HL-60 (cell line): ENCODE measurements at places on chromosomes 13 and 19.

DNA sequence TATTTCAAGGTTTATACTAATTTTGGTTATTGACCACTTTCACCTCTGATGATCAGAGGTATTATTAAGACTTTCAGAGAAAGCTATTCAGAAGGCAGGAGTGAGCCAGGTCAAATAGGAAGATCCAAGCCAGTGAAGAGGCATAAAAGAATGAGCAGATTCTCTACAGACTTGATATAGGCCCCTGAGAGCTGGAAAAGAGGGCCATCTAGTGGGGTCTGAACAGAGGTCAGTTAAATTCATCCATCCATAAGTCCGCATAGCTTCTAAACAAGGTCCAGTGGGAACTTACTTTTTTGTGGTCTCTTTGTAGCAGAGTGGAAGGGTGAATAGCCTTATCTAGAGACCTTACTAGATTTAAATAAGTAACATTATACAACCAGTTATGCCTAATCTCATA is 126.6 kb upstream of the UFM1 start:
- DNase-seq: no peak

DNA sequence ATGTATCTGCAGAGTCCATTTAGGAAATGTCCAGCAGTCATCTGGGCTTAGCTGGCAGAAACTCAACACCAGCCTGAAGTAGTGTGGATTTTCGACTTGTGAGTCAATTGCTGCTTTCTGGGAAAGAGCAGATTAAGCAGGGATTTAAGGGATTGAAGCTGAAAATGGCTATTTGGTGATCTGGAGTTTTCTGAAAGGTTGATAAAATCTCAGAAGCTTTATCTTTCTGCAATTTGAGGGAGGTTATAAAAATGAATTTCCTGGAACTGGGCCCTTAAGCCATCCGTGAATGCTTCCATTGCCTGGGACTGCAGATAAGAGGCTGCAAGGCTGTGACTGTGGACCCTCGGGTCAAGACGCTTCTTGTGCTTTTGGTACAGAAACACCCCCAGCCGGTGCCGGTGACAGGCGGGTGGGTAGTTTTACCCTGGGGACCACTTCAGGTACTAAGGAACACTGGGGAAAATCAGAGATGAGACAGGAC is 61.5 kb downstream of the COL4A1 start:
- no peak for DNase-seq

DNA sequence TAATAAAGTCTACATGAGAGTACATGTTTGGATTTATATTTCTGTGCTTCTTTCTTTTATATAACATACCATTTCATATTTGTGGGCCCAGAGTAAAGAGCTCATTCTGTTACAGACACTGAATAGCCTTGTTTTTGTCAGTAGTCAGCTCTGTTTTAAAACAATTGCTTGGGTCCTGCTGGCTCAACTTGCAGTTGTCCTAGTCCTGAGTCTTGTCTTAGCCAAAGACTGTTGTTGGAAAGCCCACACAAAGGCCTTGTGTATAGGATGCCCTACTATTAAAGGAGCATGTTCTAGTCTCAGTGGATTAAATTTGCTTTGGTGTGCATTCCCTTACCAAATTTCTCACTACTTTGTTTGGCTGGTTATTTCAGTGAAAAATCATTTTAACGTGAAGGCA is 3.8 kb upstream of the KCNRG start:
- DNase-seq: no peak

GRCh38 chr19:10583036-10583776 is 3.9 kb downstream of the AP1M2 start:
- no peak for DNase-seq

DNA sequence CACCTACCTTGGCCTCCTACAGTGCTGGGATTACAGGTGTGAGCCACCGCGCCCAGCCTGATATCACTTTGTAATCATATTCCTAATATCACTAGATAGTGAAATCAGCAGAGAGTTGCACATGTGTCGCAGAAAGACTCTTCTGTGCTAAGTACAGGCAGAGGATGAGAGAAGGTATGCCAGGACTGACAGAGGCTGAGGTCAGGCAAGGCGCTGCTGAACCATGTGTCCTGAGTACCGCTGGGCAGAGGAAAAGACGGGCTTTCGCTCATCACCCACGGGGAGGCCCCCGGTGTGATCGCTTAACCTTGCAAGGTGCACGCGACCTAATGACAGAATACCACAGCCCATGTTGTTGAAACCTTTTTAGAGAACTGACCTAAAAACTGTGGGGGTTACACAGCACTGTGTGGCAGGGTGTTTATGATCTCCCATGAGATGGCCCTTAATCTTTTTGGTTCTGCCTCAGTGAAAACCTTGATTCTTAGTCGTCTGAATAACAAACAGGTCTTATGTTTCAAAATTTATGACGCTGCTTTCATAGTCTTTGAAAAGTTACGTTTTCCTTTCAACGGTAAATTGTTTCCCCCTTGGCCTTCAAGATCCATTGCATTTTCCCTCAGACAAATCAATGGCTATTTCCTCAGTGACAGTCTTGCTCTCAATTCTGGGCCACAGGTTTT is 12.2 kb downstream of the GJA3 start:
- DNase-seq: no peak

- no peak for DNase-seq
Observed at GRCh38 chr13:46636451-46636850, 83.5 kb downstream of the LRCH1 start.

DNA sequence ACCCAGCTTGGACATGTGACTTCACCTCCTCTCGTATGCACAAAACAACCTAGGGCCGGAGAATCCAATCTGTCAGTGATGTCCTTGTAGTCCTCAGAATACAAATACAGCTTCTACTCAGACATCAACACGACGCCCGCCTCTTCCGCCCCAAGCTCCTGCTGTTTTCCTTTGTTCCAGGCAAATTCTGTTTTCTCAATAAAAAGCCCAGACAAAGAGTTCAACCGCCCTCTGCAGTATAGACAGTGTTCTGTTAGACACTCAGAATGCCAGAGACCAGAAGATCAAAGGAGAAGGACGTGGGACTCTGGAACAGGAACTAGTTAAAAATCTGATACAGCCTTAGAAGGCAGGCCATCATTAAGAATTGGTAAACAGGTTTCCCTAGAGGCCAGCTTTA is 42.0 kb upstream of the GGACT start:
- DNase-seq: no peak

DNA sequence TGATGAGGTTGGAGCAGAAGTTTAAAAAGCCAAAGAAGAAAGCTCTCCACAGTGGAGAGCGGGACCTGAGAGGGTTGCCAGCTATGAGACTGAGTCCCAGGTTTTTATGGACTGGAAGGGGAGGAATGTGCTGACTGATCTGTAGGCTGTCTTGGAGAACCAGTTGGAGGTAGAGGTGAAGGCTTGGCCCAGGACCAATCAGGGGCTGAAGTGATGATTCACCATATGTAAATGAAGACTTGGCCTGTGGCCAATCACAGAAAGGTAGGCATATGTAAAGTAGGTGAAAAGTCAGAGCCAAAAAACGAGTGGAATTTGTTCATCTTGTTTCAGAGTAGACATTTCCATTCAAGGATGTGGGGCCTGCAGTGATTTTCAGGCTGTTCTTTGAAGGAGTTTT is 17.5 kb upstream of the KBTBD6 start:
- DNase-seq: no peak

DNA sequence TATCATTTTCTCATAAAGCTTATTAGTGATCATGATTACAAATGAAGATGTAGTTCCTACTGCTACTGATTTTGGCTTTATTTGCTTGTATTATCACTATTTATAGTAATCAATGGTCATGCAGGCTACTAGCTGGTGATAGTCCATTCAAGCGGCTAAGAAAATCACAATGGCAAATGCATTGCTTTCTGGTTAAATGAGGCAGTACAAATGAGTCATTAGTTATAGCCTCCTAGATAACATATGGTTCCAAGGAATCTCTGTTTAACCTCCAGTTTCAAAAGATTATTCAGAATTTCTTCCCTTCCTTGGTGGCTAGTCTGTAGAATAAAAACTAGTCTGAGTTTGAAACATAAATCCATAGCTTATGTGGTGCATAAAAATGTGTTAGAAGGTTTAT is 141.3 kb upstream of the HTR2A start:
- no peak for DNase-seq

- DNase-seq: no peak
Observed at GRCh38 chr19:27772059-27772458, 1440.9 kb downstream of the UQCRFS1 start.

GRCh38 chr19:10091895-10092641 is 6.0 kb downstream of the SHFL start:
- DNase-seq: no peak

DNA sequence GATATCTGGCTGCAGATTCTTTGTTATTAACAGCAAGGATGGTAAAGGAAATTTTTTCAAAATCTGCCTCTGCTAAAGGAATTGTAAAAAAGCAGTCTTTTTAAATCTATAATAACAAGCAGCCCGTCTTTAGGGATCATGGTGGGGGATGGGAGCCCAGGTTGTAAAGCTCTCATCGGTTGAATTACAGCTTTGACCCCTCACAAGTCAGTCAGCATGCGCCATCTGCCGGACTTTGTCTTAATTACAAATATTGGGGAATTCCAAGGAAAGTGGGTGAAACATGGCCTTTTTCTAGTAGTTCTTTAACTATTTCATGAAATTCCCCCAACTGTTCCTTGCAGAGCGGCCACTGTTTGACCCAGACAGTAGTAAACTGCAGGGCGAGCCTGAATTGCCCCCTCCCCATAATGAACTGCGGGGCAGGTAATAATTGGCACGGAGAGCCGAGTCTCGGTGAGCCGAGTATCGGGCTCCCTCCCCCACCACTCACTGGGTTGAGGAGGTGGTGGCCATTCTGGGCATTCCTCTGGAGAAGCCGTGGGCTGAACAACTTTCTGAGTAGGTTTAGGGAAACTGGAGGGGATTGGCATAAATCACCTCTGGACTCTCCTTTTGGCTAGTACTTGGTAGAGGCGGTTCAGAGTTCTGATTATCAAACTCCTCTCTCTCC is 11.6 kb downstream of the ZNF578 start:
- no peak for DNase-seq

GRCh38 chr19:31146015-31146414 is 203.2 kb downstream of the TSHZ3 start:
- no peak for DNase-seq

DNA sequence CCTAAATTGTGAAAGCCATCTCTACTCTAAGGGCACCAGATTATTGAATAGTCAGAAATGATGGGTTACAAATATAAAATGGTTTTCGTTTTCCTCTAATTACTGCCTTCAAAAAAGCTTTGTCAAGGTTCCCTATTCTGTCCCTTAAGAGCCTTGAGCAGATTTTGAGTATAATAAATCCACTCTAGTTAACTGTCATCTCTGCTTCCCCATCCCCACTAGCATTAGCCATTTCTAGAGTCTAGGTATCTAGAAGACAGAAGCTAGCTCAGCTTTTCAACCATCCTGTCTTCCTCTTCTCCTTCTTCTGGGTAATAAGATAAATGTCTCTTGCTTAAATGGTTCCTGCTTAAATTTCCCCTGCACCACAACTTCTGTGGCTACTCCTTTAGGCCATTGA is 290.4 kb downstream of the DACH1 start:
- no peak for DNase-seq

DNA sequence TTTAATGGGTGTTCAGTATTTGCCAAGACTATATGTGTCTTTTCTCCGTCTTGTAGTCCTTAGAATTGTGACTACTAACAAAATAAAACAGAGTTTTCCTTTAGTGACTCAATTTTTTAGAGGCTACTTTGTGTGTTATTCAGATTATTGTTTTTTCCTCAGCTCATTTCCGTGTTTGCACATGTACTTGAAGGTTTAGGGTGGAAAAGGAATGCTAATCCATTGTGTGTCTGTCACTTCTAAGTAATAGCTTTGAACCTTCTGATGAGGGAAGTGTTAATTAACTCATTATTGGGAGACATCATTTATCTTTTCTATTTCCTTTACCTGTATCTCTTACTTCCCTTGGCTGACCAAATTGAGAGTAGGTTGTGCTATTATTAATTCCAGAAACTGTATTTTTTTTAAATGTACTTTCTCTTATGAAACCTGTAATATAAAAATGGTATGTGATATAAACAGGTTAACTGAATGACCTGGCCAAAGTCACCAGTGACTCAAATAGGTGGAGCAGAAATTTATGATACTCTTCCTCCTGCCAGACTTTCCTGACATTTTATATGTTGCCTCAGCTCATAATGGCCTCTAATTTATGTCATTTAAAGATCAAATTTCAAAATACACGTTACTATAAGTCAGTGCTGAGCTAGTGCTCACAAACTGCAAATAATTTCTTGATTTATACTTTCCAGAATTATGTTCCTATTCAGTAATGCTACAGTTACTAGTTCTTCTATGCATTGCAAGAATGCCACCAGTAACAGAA is 88.8 kb downstream of the LMO7 start:
- DNase-seq: no peak

GRCh38 chr19:49594993-49595818 is 4.2 kb downstream of the PRR12 start:
- no peak for DNase-seq

- no peak for DNase-seq
Observed at GRCh38 chr19:11247391-11247790, 8.0 kb downstream of the ANGPTL8 start.
